Activated CD4-positive, alpha-beta T cell treated with anti-CD3 and anti-CD28 coated beads for 48 hours (primary cell): ENCODE measurements at places on chromosomes 7 and 10.

DNA sequence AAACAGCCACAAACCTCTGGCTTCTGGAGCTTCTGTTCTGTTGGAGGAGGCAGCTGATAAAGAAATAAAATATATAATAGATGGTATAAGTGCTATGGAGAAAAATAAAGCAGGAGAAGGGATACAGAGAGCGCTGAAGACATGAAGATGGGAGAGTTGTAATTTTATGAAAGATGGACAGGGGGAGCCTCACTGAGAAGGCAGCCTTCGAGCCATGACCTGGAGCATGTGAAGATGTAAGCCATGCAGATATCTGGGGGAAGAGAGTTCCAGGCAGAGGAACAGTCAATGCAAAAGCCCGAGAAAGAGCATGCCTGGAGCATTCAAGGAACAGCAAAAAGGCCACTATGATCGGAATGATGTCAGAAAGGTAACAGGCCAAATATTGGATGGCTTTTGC is 187.5 kb downstream of the KIAA1217 start:
- no peak for DNase-seq

DNA sequence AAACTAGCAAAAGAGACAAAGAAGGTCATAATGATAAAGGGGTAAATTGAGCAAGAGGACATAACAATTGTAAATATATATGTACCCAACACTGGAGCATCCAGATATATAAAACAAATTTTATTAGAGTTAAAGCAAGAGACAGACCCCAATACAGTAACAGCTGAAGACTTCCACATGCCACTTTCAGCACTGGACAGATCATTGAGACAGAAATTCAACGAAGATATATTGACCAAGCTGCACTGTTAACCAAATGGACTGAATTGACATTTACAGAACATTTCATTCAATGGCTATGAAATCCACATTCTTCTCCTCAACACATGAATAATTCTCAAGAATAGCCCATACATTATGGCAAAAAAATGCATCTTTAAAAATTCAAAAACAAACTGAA is 378.2 kb downstream of the PTPRN2 start:
- no peak for DNase-seq

DNA sequence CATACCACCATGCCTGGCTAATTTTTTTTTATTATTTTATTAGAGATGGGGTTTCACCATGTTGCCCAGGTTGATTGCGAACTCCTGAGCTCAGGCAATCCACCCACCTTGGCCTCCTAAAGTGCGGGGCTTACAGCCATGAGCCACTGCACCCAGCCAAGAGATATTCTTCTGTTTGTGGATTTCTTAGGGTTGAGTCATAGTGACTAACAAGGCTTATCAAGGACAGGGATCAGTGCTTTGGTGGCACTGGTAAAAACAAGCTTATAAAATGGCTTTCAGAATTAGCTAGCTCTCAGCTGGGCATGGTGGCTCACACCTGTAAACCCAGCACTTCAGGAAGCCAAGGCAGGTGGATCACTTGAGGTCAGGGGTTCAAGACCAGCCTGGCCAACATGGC is 122.4 kb downstream of the ZNF248 start:
- peak; percentile 5 for DNase-seq

GRCh38 chr10:14356921-14357320 is 26.2 kb upstream of the FRMD4A start:
- no peak for DNase-seq

DNA sequence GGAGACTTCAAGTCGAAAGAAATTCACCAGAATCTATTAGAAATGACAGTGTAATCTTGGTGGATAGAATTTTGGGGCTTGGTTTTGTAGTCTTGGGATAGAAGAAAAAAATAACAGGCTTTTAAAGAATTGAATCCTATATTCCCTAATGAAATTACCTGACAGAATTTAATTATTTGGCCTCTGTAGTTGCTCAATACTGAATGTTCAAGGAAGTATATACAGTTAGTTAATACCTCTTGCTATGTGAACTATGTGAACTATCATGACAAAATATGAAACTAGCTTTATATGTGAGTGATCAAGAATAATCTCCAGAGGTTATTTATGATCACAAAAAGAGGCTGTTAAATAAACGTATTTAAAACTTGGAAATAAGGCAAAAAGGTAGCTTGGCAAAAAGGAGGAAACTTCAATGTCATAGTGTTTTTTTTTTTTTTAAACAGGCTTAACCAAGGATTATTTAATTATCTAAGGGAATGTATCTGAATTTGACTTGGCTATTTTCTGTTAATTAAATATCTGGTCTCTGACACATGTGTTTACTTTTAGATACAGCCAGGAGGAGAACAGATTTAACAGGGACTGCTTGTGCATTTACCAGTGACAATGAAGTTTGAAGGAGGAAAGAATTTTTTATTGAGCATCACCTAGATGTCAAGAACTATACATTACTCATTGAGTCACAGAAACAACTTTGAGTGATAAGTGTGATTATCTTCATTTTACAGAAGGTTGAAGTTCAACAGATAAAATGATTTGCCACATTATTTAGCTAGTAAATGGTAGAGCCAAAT is 11.5 kb upstream of the CASD1 start:
- no peak for DNase-seq

DNA sequence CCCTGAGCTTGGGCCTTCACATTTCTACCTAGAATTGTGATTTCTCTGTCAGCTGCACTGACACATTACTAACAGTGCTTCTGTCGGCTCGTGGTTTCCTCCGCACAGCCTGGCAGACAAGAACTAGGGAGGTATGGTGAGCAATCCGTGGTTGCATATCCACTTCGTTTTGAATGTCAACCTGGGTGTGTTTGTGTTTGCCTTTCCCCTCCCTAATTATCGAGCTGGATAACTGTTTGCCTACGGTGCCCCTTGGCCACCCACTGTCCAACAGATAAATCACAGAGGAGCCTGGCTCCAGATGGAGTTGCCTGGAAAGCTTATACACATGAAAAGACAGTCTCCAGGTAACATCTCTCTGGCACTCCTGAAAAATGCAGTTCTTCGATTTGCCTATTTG is 228.8 kb downstream of the TRIL start:
- DNase-seq = no peak

DNA sequence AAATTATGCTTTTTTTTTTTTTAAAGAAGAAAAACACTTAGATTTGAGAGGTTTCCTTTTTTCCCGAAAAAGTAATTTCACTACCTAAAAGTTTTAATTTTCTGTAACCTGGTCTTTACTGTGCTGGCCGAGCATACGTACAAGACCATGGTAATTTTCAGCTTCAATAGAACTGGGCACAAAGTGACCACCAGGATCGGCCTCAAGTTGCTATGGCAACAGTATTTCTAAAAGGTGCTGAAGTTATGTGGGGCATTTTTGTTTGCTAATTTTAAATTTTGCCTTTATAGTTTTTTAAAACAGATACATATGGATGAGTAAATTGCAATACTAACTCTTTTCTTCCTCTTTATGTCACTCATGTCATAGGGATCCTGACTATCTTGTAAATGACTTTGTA is 69.4 kb downstream of the FAM204A start:
- no peak for DNase-seq

- DNase-seq = no peak
Measured at GRCh38 chr10:94315975-94316464, 46.7 kb downstream of the NOC3L start.

- DNase-seq = no peak
Measured at GRCh38 chr7:22348379-22348778, 8.6 kb downstream of the RAPGEF5 start.

- DNase-seq = no peak
Measured at GRCh38 chr7:16592395-16592794, 53.2 kb downstream of the ANKMY2 start.

DNA sequence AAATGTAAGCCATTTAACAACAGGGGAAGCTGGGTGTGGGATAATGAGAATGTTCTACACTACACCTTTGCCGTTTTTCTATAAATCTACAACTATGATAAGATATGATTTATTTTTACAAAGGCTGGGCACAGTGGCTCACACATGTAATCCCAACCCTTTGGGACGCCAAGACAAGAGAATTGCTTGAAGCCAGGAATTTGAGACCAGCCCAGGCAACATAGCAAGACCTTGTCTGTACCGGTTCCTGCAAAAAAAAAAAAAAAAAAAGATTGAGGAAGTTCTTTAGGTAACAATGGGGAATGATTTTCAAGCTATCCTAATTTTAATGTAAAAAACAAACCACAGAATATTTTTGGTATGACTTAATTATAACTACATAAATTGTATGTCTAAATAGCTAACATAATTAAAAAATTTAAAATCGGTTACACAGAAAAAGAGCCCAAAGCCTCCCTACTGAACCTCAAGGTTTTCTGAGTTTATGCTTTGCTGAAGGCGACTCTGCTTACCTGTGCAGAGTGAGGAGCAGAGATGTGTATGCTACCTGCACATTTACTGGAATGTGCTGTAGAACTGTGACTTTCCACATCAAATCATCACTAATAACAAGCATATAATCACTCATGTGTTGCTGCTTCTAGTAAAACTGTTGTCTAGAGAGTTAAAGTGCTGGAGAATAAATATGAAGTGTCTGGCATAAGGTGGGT is 163.4 kb downstream of the ATE1 start:
- no peak for DNase-seq

- peak; percentile 42 for DNase-seq
Measured at GRCh38 chr10:43683451-43684291, 35.0 kb upstream of the ZNF32 start.

GRCh38 chr7:22882106-22882505 is 59.5 kb upstream of the TOMM7 start:
- DNase-seq = no peak

DNA sequence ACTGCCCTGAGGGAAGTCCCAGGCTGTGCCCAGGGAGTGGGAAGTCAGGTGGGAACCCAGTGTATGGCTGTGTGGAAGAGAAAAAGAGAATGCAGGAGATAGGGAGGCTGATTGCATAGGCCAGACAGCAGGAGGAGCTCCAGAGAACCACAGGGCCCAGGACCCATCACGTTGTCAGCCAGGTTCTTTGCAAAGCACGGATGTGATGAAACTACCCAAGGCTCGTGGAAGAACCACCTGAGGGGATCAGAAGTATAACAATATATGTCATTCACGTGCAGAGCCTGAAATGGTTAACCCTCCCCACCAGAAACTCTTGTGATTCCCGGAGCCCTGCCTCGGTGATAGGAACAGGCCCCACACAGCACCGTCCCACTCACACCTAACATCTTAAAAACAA is 83.6 kb downstream of the LARP4B start:
- no peak for DNase-seq

DNA sequence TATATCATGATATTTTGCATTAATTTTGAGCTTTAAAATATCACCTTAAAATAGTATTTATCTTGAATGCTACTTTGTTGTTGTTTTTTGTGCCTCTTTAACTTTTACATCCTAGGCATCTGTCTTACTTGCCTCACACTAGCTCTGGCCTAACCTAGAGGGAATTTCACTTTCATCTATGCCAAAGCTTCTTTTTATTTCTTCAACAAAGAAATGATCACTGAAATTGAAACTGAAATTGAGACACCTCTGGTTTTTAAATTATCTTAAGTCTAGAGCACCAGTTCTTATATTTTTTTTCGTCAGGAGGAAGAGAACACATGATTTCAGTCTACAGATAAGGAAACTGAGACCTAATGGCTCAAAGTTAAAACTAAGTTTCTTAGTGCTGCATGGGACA is 3.5 kb upstream of the SCIN start:
- DNase-seq = no peak

GRCh38 chr10:112404617-112405016 is 30.7 kb downstream of the ACSL5 start:
- no peak for DNase-seq
